Memory B cell (primary cell): ENCODE measurements at places on chromosomes 2 and 18.
A peak's percentile ranks its signal among the peaks of the same experiment; 100 is the strongest.

DNA sequence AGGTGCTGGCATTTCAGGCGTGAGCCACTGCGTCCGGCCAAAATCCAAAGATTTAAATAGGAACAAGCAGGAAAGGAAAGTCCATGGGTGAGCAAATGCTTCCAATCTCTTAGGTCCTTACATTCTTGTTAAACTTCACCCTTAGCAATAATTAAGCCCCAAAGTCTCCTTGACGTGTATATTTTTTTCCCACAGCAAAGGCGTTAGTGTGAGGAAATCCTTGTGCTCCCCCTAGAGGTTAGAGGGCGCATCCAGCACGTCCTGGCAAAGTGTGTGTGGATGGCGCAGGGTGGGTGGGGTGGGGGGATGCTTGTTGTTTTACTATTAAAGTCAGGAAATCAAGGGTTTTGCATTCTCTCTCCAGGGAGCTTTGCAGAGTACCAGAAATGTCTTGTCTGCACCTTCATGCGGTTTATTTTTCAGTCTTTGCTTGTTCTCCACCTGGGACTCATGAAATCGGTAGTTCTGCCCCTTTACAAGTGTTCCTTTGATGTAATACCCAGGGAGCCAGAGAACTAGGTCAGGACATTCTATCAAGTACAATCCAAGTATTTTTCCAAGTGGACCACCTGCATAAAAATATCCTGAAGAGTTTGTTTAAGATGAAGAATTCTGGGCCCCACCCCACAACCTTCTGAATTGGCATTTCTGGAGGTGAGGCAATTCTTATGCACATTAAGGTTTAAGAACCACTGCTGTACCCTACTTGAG lies 22.2 kb upstream of the ITSN2 start:
- peak; percentile 61 for DNase-seq

DNA sequence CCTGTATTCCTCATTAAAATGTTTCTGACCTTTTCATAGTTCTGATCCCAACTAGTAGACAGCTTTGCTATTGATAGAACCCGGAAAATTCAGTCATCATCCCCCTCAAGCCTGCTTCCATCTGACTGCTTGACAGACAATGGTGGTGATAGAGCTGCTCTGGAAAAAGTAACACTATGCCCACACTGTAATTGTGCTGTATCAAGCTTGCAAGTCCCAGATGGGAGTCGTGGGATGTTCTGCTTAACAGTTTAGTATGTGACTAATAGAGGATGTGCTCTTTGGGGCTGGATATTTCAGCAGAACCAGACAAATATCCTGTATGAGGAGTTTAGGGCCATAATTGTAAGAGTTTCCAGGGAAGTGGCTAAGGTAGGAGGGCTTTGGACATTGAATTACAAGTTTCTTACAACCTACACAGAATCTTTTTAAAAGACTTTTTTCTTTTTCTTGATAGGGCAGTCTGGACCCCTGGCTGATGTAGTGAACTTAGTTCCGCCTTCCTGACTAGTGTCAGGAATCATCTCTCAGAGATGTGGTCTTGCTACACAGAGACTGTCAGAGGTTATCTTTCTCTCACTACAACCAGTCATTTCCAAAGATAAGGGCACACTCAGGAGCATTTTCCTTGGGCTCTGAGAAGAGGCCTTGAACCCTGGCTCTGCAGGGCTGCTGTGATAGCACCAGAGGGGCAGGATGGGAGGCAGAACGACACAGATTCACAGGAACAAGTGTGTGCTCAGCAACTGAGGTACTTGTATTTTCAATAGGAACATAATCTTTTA lies 158.0 kb upstream of the RBMS1 start:
- DNase-seq, result no peak

DNA sequence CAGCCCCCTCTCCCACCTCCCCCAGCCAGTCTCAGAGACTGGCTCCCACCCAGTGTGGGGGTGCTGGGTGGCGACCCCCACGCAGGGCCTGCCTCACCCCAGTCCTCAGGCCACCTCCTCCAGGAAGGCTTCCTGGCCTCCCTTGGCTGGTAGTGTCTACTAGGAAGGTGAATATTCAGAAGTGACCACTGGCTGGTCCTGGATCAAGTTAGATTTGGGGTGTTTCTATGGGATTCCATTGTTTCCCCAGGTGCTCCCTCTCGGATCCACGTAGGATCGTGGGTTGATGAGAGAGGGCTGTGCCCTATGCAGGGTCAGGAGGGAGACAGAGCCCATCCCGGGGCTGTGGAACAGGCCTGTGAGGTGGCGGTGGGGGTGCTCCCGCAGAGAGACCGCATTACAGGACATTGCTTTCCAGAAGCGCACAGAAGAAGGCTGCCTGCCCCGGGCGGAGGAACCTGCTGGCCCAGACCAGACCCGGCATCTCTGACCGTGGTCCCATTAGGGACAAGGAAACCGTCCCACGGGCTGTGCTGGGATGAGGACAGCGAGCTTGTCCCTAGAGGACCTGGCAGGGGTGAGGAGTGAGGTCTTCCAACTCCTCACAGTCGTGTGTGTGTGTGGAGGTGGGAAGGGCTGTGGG lies 3.3 kb downstream of the PDCD1 start:
- DNase-seq, result no peak

- no peak for DNase-seq
These were observed 4.0 kb downstream of the IL1R2 start for GRCh38 chr2:101995804-101996203.

DNA sequence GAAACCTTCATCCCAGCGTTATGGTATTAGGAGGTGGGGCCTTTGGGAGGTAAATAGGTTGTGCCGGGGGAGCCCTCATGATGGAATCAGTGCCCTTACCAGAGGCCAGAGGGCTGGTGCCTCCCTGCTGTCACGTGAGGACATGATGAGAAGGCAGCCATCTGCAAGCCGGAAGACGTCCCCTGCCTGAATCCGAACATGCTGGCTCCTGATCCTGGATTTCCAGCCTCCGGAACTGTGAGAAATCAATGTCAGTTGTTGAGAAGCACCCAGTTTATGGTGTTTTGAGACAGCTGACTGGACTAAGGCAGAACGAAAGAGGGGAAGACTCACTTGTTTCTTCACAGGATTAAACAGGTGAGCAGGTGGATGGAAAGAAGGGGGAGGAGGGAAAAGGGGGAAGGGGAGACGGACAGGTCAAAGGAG lies 13.0 kb upstream of the KLF11 start:
- DNase-seq, result no peak

DNA sequence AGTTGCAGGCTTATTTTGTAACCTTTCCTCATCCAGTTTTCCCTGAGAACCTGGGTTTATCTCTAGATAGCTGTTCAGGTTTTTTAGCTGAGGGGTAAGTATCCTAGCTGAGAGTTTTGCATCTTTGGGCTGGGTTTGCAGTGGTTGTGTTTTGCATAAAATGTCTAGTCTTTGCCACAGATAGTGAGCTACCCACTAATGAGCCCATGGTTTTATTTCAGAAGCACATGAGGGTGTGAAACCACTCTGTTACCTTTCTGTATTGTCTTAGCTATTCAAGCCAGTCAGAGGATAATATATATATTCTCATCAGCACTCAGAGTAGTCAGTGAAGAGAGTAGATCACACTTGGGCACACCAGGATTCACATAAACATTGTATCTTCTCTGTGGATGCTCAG lies 24.6 kb upstream of the TXNDC2 start:
- no peak for DNase-seq

DNA sequence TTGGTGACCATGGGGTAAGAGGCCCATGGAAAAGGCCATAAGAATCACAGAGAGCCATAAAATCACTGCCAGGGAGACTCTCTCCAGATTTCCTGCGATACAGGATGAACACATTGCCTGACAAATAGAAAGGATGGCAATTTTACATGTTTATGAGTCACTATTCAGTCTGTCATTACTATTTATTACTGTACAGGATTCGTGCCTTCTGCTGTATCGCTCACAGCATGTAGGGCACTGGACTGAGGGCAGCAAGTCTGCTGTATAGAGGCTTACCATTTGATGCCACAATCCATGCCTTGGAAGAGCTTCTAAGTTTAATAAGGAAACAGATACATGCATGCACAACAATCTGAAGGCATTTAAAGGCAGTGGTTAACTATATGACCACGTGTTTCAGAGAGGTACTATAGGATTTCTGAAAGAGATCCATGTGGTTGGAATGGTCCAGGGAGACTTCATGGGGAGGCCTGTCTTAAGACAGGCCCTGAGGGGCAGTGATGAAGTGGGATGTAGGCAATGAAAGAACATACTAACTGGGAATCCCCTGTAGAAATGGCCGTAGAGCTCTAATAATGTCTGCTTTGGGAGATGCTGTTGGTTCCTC lies 702.4 kb upstream of the RAB6C start:
- no peak for DNase-seq

- DNase-seq, result no peak
These were observed 239.3 kb upstream of the MYT1L start for GRCh38 chr2:2570360-2570759.

DNA sequence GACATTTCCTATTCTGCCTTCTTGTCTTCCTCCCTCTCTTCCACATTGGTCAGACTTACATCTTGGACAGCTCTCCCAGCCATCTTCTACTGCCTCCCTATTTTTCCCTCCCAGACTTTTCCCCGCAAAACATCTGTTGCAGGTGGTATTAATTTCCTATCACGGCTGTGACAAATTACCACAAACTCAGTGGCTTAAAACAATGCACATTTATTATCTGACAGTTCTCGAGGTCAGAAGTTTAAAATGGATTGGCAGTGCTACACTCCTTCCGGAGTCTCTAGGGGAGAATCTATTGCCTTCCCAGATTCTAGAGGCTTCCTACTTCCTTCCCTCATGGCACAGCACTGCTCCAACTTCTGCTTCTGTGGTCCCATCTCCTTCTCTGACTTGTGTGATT lies 33.3 kb downstream of the STRADB start:
- DNase-seq, result no peak

- no peak for DNase-seq
These were observed 367.4 kb downstream of the FBXO15 start for GRCh38 chr18:73780218-73780617.

DNA sequence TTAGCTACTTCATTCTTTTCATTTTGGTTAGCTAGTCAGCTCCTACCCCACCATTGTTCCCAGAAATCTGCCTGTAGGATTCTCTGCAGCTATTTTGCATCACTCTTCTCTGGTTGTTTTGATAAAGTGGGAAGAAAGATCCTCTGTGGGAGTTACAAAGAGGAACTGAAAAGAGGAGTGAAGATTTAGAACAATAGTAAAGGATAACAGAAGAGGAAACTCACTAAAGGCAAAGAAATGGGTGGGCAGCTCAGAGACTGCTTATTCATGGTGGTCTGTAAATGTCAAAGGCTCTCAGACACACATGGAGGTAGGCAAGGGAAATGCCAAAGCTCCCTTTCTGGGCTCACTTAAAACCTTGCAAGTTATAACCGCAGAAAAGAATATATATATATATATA lies 17.2 kb upstream of the CD207 start:
- no peak for DNase-seq

- no peak for DNase-seq
These were observed 76.1 kb downstream of the NDUFA10 start for GRCh38 chr2:239949075-239949474.

GRCh38 chr18:65859075-65859474 lies 108.3 kb downstream of the CDH7 start:
- DNase-seq, result no peak

- peak; percentile 24 for DNase-seq
These were observed at the start of gene STON1 for GRCh38 chr2:48530033-48530811. Gene STON1 (plus strand): TSS chr2:48530154. CDS start chr2:48580634, 50,480 bp downstream.

DNA sequence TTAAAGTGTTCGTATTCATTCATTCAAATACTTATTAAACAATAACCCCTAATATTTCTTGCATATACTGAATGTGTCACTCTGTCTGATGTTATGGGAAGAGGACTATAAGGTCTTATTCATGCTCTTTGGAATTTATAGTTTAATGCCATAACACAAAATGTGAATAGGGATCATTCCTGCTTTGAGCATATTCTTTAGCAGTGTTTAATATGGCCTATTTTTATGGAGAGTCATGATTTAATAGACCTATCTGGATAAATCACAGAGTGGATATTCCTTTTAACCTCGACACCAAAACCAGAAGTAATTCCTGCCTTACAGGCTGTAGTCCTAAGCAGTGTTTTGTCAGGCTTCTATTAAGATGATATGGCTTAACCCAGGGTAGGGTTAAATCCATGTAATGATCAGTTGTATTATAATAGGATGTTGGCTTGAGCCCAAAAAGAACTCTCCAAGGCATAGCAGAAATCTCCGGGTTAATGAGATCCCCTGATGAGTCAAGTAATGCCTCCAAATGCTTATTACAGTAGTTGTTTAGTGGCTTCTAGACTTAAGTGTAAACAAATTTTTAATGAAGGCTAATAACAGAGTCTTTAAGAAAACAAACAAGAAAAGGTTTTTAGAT lies 54.3 kb downstream of the GULP1 start:
- no peak for DNase-seq

DNA sequence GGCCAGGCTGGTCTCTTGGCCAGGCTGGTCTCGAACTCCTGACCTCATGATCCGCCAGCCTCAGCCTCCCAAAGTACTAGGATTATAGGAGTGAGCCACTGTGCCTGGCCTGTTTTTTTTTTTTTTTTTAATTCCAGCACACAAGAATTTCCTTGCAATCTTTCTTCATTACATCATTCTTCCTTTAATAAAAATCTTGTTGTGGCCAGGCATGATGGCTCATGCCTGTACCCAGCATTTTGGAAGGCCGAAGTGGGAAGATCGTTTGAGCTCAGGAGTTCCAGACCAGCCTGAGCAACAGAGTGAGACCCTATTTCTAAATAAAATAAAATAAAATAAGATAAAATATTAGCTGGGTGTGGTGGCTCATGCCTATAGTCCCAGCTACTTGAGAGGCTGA lies 21.4 kb upstream of the PLEKHM3 start:
- no peak for DNase-seq

DNA sequence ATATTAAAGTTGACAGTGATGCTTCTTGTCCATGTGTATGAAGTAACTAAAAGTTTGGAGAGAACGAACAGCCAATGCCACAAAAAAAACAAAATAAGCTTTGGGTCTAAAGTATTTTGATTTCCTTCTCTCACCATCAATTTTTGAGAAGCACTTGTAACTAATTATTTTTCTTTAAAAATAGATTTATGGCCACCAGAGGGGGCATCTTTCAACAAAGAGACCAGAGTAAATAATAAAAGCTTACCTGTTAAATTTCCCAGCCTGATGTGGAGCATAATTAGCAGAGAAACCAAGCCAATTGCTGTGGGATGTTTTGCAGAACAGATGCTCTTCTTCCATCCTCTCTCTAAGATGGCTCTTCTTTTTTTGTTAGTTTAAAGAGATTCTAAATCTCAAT lies 29.0 kb downstream of the LINC00305 start:
- DNase-seq, result no peak

DNA sequence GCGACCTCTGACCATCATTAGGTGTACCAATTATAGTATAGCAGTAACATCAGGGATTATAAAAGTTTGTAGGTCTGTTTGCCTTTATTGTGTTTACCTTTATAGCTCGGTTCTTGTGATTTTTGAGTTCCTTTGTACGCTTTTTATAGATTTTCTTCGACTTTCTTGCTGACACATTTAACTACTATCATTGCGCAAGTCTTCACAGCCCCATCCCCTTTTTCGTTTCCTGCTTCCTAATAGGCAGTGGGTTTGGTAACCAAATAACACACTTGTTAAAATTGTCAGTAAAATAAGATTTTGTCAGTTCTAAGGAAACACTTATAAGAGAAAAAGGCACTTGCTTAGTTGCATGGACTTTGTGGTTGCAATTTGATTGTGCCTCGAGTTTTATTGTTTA lies 541.5 kb downstream of the LRP1B start:
- no peak for DNase-seq
